ENCODE measurements at places on chromosomes 11 and 22.

- DNase-seq, result no peak
These were observed 29.0 kb upstream of the FBLN1 start for GRCh38 chr22:45473626-45474237.

GRCh38 chr11:117385906-117386305, 58.3 kb downstream of the CEP164 start:
- DNase-seq, result no peak

- no peak for DNase-seq
These were observed 28.7 kb downstream of the MS4A2 start for GRCh38 chr11:60116996-60117790.

DNA sequence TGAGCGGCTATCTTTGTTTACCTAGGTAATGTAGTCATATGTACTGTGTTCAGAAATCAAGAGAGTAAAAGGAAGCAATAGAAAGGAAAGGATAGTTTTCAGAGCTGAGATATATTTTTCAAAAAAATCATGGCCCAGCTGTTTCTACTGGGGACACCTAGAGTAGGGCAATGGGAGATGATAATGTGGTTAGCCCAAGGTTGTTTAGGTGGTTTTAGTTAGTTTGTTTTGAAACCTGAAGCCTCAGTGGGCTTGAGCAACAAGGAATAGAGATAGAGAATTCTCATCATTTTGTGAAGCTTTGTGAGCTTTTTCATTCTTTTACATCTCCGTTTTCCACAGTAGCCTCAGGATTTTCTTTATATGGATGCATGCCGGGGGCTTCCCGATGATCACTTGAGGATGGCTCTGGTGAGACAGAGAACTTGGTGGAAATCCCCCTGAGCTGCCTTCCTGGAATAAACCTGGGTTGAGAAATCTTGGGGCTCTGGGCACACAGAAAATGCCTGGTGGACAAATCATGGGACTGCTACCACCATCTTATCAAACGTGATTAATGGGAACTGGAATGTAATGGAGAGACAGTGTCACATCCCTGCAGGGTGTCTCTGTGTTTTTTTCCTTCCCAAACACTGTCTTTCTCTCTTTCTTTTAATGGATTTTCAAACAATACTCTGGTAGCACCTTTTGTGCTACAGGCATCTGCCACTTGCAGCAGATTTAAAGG, 49.0 kb downstream of the ARHGAP42 start:
- DNase-seq, result no peak

DNA sequence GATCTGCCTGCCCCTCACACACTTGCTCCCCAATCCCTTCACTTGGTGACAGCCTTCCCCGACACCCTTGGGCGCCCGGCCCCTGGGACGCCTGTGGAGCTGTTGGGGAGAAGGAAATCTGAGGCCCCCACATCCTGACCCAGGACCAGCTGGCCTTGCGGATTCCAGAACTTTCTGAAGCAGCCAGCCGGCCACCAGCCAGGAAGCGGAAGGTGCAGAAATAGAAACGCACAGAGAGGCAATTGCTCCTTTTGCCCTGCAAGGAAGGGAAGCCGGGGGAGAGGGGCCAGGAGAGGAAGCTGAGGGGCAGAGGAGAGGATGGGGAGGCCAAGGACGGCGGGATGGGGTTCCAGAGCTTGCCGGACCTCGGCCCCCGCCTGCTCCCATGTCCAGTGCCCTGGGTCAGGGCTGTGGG, 66.7 kb upstream of the LINC01488 start:
- no peak for DNase-seq

GRCh38 chr11:27186580-27186979, 146.0 kb downstream of the BBOX1 start:
- DNase-seq, result no peak

- DNase-seq, result no peak
These were observed 29.1 kb downstream of the SERPIND1 start for GRCh38 chr22:20802922-20803553.
